Thymus (tissue), 14 donors: ENCODE measurements at places on chromosomes 13 and 19.
A peak's percentile ranks its signal among the peaks of the same experiment; 100 is the strongest.

- DNase-seq, result peak; percentile 66
These were observed 130.3 kb upstream of the SERP2 start for GRCh38 chr13:44243198-44243857.

GRCh38 chr13:33052506-33053280 is 36.5 kb downstream of the KL start:
- no peak for DNase-seq

DNA sequence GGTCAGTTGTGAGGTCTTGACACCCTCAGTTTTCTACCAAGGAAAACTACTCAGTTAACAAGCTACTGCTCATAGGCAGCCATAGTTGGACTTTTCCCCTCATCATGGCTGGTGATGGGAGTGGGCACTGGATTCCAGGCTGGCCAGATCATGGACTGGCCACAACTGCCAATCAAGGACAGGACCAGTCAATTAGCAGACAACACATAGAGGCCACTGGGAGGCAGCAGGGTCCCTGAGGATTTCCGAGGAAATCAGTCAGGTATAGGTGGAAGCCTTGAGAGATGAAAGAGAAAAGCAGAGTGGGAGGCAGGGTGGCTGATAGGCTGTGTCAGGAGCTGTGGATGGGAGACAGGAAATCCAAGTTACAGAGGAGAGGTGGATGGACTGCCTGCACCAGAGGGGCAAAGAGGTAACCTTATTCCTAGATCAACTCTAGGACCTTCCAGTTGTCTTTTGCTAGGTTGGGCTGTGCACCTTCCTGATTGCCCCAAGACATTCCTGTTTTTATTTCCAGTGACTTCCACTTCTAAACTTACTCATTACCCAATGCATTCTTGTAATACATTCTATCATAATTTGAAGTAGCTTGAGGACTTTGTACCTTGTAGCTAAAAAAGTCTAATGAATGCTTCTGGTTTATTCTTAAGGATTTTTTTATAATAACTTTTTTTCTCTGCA is 361.8 kb downstream of the KCNRG start:
- DNase-seq, result no peak

DNA sequence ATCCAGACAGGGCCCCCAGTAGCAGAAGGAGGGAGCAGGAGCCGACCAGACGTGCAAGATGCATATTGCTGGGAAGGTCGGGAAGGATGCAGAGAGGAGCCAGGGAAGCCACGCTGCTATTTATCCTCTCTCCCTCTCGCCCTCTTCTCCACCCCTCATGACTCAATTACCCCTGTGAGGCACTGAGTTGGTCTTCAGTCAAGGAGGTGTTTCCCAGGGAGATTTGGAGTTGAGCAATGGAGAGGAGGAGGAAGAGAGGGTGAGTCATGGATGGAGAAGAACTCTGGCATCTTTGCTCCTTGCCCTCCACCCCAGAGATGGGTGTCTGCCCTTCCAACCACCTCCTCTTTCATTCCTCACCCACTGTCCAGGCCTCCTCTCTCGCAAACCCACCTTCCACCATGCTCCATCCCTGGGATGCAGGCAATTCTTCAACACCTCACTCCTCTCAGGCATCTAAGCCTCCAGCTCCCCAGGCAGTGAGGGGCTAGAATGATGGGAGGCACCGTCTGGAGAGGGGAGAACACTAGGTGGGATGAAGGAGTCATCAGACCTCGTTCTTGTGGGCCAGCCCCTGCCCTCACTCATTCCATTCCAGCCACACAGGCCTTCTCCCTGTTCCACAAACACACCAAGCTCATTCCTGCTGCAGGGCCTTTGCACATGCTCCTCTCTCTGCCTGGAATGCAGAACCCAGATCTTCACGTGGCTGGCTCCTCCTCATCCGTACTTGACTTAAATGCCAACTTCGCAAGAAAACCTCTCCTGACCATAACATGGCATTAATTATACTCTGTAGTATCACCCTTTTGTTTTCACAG is at the start of gene SBSN:
Gene SBSN, minus strand, starts transcription at position 94 of the 821 bp plus-strand sequence. Its CDS starts 30 bp downstream, at position 64.
- no peak for DNase-seq

DNA sequence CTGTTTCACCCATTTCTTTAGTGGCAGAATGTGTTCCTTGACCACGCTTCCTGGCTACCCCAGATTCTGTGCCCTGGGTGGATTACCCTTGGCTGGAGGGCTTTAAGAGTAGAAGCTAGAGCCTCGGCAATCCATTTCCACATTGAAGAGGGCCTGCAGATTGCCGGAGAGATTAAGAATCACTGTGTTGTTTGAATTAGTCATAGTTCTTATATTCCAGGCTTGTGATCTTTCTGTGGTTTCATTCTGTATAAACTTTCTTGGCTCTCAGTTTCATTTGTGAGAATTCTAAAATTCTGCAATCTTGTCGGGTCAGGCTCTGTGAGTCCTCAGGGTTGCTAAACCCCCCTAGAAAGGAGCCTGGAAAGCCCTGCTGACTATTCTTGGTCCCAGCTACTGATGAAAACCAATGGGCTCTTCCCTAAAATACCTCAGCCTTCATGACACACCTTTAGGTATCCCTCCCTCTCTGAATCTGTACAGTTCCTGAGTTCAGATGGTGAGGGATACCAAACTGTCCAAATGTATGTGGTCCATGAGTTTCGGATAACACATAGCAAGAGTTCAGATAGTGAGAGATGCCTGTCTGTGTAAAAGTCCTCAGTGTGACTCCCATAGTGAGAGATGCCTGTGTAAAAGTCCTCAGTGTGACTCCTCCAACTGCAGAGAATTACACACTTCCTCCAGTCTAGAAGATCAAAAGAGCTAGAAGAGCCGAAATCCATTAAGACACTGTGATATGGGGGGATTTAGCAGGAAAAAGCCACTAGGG is 4.3 kb downstream of the PHF11 start:
- DNase-seq, result no peak

DNA sequence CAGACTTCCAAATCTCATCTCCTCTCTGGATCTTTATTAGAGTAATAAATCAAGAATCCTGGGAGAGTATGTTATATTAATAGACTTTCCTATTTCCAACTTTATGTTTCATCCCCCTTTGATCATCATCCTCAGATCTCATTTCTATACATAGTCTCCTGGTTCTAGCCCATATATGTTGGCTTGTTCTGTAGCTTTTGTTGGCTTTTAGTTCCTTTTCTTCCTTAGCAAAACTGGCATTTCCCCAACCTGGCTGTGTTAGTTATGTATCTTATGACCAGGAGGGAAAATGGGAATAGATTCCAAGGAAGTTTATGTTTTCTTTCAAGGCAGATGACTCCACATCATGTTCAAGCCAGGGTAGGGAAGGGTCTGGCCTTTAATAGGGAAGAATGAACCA is 2464.5 kb downstream of the PCDH9 start:
- DNase-seq, result no peak

DNA sequence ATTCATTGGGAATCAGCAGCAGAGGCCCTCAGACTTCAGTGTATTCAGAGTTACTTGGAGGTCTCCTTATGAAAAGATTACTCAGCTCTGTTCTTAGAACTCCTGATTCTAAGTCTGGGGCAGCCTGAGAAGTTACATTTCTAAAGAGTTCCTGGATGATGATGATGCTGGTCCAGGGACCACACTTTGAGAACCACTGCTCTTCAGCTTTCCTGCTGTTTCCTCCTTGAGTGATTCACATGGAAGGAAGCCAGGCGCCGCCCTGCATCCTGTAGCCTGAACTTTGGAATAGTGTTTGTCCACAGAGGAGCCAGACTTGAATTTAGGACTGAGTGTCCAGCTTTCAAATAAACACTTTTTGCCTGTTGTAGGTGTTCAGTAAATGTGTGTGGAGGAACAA is 2.9 kb downstream of the CEBPG start:
- DNase-seq, result no peak

GRCh38 chr19:39325778-39326665 is 5.4 kb upstream of the LRFN1 start:
- DNase-seq, result no peak

DNA sequence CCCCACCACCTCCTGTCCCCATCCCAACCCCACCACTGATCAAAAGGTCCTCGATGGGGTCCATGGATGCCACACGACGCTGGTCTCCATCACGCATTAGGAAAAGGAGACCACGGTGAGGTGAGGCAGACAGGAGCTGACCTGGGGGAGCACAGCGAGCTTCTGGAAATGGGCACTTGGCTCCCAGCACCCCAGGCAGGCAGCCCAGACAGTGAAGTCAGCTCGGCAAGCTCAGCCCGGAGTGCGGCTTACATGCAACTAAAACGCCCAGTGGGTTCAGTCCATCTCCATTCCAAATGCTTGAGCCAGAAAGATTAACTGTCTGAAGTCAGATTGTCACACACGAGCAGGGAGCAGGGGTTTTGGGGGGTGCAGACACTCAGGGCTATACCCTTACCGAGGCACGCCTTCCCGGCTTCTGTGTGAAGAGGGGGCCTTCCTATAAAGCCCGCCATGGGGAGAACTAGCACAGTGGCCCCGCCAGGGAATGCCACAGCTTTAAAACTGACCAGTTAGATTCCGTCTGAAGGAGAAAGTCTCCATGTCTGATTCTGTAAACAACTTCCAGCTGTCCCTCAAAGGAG is 79.4 kb downstream of the SPACA7 start:
- DNase-seq, result no peak

GRCh38 chr13:76696370-76696769 is 189.8 kb downstream of the KCTD12 start:
- no peak for DNase-seq

DNA sequence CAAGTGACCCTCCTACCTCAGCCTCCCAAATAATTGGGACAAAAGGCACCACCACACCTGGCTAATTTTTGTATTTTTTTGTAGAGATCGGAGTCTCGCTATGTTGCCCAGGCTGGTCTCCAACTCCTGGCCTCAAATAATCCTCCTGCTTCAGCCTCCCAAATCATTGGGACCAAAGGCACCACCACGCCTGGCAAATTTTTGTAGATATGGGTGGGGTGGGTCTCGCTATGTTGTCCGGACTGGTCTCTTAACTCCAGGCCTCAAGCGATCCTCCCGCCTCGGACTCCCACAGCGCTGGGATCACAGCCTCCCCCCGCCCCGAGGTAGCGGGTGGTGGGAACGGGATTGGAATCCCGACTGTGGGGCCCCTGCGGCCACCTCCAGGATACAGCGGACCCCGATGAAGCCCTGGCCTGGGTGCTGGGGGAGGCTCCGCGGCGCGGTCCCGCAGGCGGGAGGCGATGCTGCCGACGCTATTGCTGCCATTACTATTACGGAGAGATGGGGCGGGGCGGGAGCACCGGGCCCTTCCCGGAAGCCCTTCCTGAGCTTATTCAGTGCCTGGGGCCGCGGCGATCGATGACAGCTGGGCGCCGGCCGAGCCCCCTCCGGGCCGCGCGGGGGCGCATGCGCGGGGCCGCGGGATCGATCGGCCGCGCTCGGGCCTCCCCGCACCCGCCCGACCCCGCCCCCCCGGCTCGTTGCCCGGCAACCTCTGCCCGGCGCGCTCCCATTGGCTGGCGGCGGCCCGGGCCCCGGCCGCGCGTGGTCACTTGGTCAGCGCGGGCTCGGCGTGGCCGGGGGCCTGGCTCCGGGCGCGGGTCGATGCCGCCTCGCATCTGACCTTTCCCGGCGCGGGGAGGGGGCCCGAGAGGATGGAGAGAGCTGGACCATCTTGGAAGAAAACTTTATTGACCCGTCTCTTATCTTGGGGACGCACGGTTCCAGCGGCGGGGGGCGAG is 27.9 kb upstream of the ONECUT3 start:
- no peak for DNase-seq

- no peak for DNase-seq
These were observed 7.3 kb downstream of the ANGPTL4 start for GRCh38 chr19:8371011-8371804.

GRCh38 chr19:1172353-1173158 is 1.5 kb downstream of the SBNO2 start:
- DNase-seq, result no peak

DNA sequence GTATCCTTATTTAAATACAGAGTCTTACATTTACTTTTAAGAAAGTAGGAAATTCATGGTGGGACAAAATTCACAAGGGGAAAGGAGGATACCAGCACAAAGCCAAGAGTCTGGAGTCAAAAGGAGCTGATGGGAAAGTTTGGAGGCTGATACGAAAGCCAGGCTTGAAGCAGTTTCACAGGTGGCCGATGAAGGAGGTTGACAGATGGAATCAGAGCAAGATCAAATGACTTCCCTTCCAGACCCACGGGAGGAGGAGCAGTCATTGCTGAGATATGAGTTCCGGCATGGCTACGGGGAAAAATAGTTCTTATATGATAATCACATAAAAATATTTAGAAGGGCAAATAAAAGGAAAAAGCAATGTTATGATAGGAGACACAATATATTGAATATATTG is 65.0 kb downstream of the DGKH start:
- DNase-seq, result no peak

GRCh38 chr13:105262579-105262978 is 1272.9 kb downstream of the EFNB2 start:
- DNase-seq, result no peak

GRCh38 chr19:3968556-3969434 is 2.1 kb downstream of the DAPK3 start:
- no peak for DNase-seq

DNA sequence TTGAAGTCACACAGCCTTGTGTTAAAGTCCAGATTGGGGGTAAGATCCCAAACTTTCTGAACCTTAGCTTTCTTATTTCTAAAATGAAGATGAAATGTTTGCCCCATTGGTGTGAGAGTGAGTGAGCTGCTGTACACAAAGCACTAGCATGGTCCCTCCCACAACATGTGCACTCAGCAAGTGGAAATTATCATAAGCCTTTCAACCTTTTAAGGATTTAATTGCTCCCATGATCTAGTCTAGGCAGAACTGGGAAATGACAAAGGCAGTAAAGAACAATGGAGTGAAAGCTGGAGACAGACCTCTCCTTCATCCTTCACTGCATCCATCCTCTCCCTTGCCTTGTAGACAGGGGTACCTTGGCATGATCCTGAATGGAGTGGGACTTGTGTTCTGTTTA is 76.0 kb upstream of the GPR12 start:
- no peak for DNase-seq

GRCh38 chr13:79860791-79861190 is 379.8 kb downstream of the NDFIP2 start:
- DNase-seq, result no peak

DNA sequence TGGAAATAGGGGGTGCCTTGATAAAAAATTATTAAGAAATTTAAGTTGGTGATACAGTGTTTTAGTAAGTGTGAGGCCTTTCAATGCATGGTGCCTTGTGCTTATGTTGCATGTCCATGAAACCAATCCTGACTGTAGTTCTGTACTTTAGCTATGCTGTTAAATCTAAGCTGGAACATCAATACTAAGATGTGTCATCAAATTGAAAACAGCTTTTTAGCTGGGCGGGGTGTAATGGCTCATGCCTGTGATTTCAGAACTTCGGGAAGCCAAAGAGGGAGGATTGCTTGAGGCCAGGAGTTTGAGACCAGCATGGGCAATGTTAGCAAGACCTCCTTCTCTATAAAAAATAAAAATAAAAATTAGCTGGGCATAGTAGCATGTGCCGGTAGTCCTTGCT is 930.3 kb upstream of the PCDH9 start:
- no peak for DNase-seq

- DNase-seq, result no peak
These were observed 77.9 kb downstream of the GNG7 start for GRCh38 chr19:2624537-2625091.

DNA sequence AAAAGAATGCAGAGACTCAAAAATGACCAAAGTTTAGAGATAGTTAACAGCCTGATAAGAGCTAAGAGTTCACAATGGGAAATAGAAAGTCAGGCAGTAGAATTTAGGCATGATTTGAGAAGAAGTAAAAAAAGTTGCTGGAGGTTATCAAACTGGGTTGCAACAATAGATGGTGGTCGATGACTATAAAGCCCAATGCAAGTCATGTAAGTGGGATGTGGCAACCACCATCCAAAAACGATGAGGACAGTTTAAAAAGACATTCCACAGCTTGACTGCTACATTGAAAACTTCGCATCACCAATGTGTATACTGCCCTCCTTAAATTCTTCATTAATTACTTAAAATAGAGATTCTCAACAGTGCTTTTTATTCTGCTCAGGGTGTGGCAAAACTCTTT is 19.7 kb downstream of the ELF1 start:
- no peak for DNase-seq
